ENCODE measurements at places on chromosomes 12 and 14.

DNA sequence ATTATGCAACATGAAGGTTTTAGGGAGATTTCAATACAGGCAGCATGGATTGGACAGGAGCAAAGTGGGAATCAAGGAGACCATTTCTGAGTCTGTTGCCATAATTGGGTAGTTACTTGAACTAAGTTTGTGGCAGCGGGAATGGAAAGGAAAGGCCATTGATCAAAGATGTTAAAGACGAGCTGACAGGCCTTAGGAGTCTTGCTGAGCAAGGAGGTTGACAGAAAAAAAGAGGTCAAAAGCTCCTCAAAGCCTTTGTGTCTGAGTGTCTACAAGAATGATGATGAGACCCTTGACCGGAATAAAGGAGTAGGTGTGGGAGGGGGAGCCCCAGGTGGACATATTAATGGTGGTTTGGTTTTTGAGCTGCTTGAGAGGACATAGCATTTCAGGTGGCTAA lies 9.4 kb downstream of the PLEKHA5 start:
- DNase-seq, result no peak

- peak; percentile 83 for DNase-seq
These were observed 1.1 kb upstream of the RNASE4 start for GRCh38 chr14:20683125-20683890.

DNA sequence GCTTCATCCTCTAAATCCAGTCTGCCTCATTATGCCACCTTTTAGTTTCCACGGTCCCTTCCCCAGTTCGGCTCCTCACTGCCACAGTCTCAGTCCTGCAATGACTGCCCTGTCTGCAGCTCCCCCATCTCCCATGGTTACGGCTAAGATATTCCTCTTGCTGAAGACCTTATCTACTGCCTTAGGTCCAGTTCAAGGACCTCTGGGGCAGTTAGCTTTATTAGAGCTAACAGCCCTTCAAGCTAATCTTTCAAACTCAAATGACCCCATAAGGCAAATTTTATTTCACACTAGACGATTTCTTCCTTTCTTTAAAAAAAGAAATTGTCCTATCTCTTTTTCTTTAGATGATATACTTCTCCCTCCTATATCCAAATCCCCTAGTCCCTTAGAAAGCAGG lies 214.7 kb downstream of the MON2 start:
- no peak for DNase-seq

DNA sequence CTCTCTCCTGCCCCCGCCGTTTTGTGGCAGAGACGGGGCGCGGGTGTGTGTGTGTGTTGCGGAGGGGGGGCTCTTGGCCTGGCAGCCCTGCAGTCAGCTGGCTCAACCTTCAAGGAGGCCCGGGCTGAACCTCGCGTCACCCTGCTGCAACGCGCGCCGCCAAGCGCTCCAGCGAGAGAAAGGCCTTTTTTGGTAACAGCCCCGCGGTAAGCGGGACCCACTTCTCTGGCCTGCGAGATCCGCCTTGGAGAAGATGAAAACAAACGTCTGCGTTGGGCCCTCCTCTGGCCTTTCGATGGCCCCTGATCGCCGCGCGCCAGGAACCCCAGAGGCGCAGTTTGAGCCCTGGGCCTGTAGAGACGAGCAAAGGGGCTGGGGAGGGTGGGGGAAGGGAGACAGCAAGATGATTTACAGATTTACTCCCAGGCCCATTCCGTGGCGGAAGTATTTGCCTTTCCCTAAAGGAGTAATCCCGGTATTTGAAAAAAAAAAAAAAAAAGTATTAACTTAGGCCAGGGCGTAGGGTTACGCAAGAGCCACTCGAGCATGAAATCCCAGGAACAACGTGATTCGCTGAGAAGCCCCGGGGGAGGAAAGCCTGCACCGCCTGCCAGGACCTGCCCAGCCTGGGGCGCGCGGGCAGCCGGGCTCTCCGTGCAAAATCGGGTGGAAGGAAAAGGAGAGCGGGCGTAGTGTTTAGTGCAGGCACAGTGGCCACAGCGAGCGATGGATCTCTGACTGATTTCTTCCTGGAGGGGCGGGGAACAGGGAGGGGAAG lies 4.5 kb upstream of the IRF2BPL start:
- DNase-seq, result peak; percentile 77

DNA sequence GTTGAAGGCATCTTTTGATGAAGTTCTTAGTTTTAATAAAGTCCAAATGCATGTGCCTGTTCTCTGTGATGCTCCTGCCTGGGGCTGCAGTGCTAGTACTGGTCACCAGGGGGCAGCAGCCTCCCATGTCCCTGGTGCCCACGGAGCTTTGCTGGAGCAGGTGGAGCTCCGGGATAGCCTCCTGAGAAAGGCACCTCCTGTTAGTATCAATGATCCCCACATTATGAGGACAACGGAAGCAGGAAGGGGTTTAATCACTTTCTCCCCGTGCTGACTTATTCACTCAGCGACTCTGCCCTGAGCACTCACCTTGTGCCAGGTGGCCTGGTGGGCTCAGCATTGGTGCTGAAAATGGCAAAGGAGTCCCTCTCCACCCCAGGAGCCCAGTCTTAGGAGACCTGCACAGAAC lies 123.0 kb upstream of the PZP start:
- peak; percentile 83 for DNase-seq

DNA sequence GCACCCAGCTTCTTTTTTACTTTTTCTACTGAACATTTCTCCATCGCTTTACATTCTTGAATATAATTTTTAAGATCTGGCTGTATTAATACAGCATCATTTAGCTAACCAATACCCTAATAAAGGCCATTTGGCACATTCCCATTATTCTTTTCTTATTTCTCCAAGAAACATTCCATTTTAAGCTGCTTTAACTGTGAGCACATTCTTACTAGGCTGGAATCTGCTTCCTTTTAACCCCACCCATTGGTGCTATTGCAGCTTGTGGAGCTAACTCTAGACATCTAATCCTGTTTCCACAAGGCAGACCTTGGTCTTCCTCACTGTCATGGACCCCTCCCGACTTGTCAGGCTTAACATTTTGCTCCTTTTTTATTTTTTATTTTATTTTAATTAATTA lies 15.2 kb downstream of the CALM1 start:
- DNase-seq, result no peak

GRCh38 chr12:2543801-2544200 lies 251.0 kb upstream of the FKBP4 start:
- DNase-seq, result no peak

GRCh38 chr14:90000935-90001334 lies 45.2 kb downstream of the TDP1 start:
- DNase-seq, result no peak

- no peak for DNase-seq
These were observed 136.0 kb downstream of the CRADD start for GRCh38 chr12:93813186-93813585.

DNA sequence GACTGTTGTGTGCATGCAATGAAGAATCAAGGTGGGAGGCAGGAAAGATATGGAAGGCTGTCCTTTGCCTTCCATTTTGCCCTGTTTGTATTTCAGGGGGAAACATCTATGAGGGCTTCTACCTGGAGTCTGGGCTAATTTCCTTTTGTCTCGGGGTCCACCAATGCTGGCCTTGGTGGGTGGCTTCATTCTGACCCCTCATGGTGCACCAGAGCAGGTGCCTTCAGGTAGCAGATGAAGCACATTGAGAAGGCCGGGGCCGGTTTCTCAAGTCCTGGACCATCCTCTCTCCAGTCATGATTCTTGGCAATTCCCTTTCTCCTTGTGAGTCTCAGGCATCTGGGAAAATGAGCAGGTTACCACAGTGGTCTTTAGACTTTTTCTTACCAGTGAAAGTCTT lies 47.2 kb downstream of the RPH3A start:
- DNase-seq, result no peak

GRCh38 chr12:57607958-57608663 lies 3.1 kb upstream of the ARHGEF25 start:
- DNase-seq, result no peak

DNA sequence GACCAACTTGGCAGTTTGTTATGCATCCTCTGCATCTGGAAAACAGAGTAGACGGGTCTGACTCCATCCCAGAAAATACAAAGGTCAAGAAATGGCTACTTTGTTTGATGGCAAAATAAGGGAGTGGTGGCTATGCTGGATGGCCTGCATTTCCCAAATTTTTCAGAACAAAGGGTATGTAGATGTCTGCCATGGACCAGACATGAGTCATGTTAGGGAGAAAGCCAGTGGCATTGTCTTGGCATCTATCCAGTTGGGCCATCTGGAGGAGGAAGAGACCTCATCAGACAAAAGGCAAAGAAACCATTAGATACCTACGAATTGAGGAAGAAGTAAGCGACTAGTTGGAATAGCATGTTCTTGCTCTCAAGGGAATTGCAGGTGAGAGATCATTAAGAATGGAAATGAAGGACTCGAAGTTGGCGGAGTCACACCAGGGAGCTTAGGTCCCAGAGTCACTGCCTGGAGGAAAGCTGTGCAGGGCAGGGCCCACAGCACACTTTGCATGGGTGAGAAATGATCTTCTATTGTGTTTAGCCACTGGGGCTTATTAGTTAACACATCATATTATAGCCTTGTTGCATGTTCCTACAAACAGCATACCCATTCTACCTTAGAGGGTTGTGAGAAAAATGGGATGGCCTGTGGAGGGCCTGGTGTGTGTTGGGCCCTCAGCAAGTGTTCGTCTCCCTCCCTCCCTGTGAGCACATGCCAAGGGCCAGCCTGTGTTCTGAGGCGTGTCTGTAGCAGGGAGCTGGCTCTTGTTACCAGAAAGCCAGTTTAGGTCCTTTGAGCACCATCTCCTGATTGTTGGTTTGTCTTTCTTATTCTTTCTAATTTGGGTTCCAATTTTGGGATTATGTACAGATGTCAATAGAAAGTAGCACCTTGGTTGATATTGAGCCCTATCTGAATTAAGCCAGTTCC lies 119.4 kb downstream of the KTN1 start:
- DNase-seq, result no peak

DNA sequence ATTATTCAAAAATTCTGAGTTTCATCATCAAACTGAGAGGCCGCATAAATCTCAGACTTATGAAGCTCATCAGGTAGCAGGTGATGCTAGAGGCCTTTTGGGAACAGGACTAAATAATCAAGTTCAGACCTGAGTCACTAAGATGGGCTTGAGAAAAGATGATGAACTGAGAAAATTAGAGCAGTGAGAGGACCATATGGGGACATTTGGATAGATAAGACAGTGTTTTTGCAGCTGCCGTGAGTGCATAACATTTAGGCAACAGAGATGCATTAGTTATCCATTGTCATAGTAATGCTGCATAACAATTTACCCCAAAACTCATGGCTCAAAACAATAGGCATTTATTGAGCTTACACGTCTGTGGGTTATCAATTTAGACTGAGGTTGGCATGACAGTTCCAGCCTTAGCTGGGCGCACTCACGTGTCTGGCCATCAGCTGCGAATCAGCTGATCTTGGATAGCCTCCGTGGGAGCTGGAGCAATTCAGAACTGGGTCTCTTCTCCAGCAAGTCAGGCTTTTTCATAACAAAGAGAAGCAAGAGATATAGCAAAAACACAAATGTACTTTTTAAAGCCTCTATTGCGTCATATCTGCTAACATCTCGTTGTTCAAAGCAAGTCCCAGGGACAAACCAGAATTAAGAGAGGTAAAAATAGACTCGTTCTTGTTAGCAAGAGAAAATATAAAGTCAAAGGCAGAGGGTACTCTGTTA lies 72.8 kb downstream of the CAPZA3 start:
- no peak for DNase-seq

- DNase-seq, result no peak
These were observed 67.0 kb downstream of the SDR9C7 start for GRCh38 chr12:56867216-56867615.

DNA sequence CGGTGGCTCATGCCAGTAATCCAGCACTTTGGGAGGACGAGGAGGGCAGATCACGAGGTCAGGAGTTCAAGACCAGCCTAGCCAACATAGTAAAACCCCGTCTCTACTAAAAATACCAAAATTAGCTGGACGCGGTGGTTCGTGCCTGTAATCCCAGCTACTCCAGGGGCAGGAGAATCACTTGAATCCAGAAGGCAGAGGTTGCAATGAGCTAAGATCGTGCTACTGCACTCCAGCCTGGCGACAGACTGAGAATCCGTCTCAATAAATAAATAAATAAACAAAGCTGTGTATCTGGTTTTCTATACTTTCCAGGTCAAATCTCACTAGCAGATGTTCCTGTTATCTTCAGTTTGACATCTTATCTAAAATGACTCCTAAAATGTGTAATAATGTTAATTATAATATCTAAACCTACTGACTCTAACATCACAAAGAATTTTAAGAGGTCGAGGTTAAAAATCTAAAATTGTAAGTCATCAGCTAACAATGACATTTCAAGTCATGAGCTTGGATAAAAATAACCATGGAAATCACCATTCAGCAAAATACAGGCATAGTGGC lies 2.4 kb upstream of the SRP54 start:
- DNase-seq, result no peak

- DNase-seq, result no peak
These were observed 42.1 kb downstream of the MGST1 start for GRCh38 chr12:16389594-16389993.

GRCh38 chr12:94149781-94150239 lies 1.4 kb downstream of the PLXNC1 start:
- DNase-seq, result peak; percentile 52

- DNase-seq, result no peak
These were observed 5.2 kb upstream of the ACADS start for GRCh38 chr12:120720234-120720986.

GRCh38 chr12:49662998-49663843 lies 39.9 kb downstream of the PRPF40B start:
- peak; percentile 40 for DNase-seq

DNA sequence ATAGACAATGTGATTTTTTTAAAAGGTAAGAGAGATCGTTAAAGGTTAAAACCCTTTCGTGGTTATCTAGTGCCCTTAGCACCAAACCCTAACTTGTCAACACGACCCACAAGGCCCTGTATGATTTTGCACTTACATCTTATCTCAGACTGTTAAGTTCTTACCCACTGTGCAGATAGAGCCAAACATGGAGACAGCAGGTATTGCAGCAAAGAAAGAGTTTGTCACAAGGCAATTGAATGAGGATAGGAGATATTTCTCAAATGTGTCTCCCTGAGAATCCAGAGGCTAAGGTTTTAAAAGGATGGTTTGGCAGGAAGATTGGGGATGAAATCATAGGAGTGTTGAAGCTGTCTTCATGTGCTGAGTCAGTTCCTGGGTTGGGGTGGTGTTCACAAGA lies 313.4 kb downstream of the AEBP2 start:
- DNase-seq, result no peak

DNA sequence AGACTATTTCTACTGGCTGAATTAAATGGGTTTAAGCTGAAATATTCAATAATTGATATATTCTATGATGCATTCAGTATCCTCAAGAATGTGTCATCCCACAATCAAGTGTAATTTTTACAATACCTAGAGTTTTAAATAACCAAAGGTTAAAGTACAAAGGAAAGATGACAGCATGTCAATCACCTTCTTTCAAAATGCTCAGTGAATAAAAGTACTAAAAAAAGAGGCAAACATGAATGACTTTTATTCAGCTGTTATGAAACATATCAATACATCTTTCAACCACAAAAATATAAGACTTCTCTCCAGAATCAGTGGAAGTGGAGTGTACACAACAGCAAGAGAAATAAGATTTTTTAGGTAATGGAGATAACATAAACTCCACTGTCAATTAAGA lies 72.0 kb downstream of the NELL2 start:
- DNase-seq, result no peak
